ENCODE measurements at places on chromosomes 1 and 21.

DNA sequence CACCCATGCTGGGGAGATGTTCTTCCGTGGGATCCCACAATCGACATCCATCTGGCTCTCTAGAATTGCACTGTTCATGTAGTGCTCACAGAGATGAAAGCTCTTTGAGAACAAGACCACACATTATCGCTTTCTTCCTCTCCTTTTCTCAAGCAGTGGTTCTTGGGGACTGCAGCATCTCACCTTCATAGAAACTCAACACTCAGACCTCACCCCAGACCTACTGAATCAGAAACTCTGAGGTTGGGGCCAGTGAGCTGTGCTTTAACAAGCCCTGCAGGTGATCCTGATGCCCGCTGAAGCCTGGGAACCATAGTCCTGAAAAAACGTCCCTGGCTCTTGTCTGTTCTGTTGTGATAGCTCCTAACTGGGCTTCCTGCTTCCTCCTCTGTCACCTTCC, 251.3 kb upstream of the FGGY start:
- DNase-seq, result no peak

- no peak for DNase-seq
Observed at GRCh38 chr1:160346463-160346862, 3.3 kb downstream of the NCSTN start.

DNA sequence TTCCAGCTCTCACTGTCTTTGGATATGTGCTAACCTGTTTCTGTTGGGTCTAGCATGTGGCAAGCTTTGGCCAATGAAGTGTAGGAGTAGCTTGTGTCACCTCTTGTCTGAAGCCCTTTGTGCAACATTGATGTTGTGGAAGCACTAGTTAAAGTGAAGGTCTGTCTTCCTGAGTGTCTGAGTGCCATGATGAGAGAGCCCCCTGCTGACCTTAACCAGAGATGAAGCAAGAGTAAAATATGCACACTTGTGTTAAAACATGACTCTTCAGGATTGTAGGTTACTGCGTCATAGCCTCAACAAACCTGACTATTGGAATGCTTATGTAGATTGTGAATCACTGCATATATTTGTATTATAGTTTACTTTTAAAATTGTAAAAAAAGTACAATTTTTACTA, 103.7 kb downstream of the NCAM2 start:
- DNase-seq, result no peak

GRCh38 chr1:5566924-5567323, 425.3 kb downstream of the NPHP4 start:
- no peak for DNase-seq

DNA sequence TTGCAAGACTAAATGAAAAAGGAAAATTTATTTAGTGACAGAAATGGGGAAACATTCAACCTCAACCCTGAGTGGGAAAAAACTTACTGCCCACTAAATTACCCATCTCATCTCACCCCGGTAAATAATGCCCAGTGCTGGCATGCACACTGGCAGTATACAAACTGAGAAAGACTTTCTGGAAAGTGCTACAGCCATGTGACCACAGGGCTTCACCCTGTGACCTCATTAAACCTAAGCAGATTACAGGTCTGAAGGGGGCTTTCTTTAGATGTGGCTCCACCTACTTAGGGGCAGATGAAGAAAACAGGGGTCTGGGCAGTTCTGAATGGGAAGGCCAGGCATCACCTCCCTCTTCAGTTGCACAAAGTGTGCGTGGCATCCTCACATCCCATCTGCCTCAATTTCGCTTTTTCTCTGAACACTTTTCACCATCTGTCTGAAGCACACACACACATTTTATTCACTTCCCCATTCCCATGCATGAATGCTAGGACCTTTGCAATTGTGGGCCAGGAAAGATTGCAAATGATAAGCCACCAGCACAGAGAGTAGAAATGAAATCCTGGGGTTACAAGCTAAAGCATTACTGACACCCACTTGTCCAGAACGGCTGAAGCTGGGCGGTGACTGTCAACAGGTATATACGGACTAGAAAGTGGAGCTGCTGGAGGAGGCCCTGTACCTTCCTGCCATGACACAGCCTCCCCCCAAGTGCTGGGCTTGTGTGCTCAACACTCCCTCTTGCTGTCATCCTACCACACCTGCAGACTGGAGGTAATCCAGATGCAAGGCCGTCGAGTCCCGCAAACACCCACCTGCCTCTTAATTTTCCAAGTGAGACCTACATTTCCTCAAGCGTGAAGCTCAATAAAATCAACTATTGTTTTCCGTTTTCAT, 2.7 kb downstream of the NADK start:
- no peak for DNase-seq

DNA sequence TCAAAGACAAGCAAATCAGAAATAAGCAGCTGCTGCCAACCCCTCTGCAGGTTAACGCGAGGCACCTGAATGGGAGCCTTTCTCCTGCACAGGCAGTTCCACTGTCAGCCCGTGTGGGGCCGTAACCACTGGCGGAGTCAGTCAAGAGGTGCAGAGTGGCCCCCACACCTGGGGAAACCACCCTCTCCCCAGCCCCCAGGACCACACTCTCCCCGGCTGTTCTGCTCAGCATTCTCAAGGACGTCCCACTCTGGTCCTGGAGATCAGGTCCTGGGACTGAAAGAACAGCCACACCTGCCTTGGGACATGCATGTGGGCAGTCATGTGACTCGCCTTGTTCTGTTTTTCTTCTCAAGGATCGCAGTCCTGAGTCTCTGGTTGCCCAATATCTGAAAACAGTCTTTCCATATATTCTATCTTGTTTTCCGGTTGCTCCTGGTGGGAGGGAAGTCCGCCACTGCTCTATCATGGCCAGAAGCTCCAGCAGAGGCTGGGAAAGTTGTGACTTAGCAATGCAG, 252.5 kb downstream of the PTPRU start:
- no peak for DNase-seq

DNA sequence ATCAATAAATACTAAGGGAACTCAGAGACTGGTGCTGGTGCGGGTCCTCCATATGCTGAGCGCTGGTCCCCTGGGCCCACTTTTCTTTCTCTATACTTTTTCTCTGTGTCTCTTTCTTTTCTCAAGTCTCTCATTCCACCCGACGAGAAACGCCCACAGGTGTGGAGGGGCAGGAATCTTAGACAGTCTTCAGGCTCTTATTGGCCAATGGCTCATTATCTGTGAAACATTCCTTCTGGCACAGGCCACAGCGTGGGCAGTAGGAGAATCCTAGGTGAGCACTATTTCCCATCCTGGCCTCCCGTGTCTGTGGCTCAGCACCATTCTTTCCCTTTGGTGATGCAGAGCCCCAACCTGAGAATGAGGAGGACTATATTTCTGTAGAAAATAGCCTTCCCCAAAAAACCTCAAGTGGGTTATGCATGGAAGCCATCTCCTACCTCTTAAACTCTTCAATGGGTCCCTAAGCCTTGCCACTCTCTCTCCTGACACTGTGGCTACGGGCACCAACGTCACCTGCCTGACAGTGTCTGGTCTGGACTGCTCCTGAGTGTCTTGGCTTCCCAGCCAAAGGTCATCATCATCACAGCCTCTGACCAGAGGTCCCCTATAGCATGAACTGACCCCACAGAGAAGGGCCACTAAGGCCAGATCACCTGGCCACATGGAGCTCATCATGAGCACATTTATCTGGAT, 6.2 kb upstream of the SLAMF1 start:
- DNase-seq, result no peak

GRCh38 chr1:180542838-180543145, 16.0 kb upstream of the OVAAL start:
- DNase-seq, result no peak

GRCh38 chr1:239893127-239893731, 198.5 kb upstream of the FMN2 start:
- no peak for DNase-seq

GRCh38 chr1:7562729-7563605, 208.1 kb upstream of the VAMP3 start:
- no peak for DNase-seq

DNA sequence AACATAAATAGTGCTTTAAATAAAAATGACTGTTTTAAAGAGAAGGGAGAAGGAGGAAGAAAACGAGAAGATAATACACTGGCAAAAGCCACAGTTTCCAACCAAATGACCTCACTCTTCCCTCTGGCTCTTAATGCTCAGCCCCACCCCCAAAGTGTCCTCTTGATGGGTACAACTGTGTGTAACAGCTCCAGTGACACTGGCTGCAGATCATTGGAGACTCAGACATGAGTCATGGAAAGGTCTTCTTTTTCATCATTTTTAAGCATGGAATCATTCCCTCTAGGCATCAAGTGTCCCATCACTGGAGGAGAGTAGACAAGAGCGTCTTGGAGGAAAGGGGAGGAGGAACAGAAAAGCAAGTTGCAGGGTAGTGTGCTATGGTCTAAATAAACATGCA, 333.0 kb downstream of the PAPPA2 start:
- peak; percentile 3 for DNase-seq

GRCh38 chr21:35206141-35207125, 157.3 kb upstream of the RUNX1 start:
- DNase-seq, result peak; percentile 65
